ENCODE measurements at places on chromosomes 6 and 20. TPM values are rescaled to one million over a fixed set of nuclear protein-coding genes. Genes with fewer than 3 reads are reported as not detected.

Gene SESN1
- polyA plus RNA-seq, result 15.1 TPM

Gene CCN5
- polyA plus RNA-seq, result 14.8 TPM

Gene SLCO4A1
- polyA plus RNA-seq, result 17.5 TPM

Gene SLC35F1
- polyA plus RNA-seq, result 0.18 TPM

Gene RSPH9
- polyA plus RNA-seq, result 0.59 TPM

Gene OLIG3
- polyA plus RNA-seq, result not detected

Gene RUNX2
- polyA plus RNA-seq, result 0.21 TPM

All from psoas muscle (tissue), 8 donors.